ENCODE measurements at places on chromosomes 11 and 22.

DNA sequence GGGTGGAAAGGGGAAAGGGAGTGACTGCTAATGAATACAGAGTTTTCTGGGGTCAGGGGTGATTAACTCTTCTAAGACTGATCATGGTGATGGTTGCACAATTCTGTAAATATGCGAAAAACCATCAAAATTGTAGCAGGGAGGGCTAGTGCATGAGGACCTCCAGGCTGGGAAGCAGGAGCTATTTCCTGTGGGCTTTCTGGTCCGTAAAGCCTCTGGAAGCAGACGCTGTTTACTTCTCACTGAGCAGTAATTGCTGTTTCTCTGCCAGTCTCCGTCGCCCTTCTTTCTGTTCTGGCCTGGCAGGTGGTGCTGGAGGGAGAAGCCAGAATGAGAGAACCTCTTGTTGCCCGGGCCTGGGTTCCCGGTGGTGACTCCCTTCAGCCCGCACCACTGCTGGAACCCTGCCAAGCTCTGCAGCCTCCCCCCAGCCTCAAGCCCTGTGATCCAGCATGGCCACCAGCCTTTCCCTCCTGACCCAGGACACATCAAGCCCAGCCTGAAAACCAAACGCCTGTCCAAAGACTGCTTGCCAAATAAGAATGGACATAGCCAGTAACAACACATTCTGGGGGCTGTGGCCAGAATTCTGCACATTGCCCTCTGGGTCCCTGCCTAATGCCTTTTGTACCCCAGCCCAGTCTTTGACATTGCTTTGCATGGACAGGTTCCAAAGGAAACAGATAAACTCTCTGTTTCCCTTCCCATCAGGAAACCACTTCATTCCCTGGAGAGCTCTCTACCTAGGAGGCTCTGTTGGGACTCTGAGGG, 201.0 kb upstream of the NAV2 start:
- DNase-seq: no peak

- no peak for DNase-seq
Measured at GRCh38 chr11:126113515-126113957, 50.9 kb upstream of the CDON start.

DNA sequence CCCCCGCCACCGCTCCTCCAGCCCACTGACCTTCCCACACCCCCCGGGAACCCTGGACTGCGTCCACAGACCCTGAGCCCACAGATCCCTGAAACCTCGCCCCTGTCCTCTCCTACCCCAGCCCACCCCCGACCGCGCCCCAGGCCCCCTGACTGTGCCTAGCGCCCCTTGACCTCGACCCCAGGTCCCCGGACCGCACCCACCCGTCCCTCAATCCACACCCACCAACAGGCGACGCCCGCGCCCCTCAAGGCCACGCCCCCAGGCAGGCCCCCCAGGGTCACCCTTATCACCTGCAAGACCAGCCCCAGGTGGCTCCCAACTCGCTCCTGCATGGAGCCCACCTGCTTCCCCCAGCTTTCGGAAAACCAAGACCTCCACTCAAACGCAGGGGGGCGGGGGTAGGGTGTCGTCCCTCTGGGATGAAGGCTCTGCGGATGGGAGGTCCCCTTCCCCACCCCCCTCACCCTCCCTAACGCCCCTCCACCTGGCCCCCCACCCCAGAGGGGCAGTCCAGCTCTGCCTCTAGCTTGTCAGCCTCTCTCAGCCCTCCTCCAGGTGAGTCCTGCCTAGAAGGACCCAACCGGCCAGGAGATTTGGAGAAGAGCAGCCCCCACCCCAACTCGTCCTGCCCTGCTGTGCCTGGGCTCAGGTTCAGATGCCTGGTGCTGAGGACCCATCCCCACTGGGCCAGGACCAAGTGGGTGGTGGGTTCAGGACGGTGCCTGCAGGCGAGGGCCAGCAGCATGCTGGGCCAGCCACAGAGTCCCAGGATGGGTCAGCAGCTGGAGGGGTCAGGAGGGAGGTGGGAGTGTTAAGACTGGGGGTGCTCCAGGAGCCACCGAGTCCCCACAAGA, 3.1 kb upstream of the IL17REL start:
- no peak for DNase-seq

DNA sequence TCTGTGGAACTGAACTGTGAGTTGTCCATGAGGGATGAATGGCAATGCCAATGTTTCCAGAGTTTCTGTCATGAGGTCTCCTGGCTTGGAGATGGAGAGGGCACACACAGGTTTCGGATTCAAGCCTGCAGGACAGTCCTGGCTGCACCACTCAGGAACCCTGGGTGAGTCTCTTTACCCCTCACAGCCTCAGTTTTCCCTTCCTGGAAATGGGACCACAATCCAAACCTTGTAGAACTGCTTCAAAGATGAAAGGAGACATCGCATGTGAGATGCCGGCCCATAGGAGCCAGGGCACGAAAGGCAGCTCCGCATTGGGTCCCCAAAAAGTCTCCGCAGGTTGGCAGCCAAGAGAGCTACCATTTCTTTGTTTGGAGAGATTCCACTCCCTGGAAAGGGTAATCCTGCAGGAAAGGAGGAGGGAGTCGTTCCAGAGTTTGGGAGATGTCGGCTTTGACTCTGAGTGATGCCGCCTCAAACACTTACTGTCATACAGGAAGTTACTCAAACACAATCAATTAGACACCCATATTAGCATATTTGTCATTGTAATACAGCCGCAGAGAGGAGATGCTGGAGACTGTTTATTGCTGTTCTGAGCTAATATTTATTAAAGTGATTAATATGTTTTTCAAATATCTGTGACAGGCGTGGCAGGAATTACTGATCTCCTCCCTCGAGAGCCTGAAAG, 318.3 kb downstream of the MN1 start:
- DNase-seq: no peak

- DNase-seq: no peak
Measured at GRCh38 chr11:57315491-57315890, 9.3 kb downstream of the TNKS1BP1 start.

GRCh38 chr11:17511571-17511970, 32.6 kb downstream of the USH1C start:
- DNase-seq: no peak

GRCh38 chr11:68500206-68500605, 39.7 kb downstream of the PPP6R3 start:
- DNase-seq: no peak

DNA sequence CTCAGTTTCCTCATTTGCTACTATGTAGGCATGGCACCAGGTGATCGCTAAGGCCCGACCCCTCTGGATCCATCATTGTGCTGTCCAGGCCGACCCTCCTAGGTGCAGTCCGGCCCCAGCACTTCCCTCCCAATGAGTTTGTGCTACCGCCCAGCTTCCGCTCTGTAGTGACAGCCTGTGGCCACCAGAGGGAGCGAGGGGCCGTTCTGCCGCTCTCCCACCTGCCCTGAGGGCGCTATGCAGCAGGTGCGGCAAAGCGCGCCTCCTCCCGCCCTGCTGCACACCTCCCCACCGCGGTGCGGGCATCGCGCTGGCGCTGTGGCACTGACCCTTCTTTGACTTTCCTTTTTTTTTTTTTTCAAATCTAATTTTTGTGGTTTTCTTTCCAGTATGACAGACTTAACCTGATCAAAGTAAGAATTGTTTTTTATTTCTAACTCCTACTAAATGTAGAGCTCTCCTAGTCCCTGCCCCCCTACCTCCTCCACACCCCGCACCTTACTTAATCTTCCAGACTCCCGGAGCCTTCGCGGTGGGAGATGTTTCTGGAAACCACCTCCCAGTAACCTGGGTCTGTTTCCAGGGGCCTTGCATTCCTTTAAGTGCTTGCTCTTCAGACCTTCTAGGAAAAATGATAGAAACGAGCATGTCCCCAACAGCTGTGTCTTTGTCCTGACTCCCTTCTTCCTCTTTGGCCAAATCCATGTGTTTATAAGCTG, 73.7 kb downstream of the SCN3B start:
- DNase-seq: peak; percentile 20

DNA sequence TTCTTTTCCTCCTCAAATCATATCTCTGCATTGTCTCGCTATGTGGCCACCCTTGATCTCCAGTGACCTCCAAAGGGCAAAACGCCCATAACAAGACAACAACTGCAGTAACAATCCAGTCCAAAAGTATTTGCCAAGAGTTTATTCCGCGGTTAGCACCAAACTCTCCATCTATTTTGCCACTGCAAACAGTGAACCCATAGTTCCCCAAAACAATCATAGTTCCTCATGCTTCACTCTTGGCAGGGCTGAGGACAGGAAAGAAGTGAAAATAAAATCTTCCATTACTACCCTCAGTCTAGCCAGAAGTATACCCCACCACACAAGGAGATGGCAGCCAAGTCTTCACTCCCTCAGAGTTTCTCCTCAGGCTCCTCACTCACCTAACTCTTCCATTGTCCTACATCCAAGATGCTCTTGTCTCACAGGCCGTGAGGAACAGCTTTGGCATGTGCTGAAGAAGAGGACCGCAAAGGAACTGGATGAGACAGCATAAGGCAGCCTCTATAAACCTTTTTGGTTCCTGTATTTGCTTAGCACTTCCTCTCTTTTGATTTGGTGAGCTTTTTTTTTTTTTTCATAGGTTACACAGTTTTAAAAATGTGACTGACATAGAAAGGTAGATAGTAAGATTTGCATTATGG, at the start of gene LPXN:
LPXN (minus strand) TSS at position 480 of the 644 bp plus-strand sequence; CDS start at position 396, 84 bp downstream.
- peak; percentile 18 for DNase-seq

DNA sequence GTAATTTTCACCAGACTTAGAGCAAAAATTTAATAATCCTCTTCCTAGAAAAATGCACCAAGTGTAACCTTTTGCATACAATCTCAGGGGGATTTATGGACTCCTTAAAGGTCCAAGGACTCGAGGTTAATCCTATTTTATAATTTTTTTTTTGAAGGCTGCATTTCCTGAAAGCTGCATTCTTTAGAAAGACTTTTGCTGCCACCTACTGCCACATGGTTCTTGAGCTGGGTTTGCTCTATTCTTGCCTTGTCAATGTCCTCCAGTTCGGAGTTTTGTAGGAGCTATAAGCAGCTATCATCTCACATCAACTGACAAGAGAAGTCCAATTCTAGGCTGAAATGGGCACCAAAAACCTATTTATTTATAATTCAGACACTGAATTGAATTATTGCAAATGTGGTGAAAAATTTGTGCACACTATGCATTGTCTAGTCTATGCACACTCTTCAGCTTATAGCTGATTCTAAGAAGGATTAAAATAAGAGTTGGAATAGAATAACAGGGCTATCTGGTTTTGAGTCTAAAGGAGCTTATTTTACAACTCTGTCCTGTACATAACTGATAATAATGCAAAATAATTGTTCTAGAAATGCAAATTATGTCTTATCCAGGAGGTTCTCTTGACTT, 31.3 kb downstream of the TRAF6 start:
- DNase-seq: no peak

DNA sequence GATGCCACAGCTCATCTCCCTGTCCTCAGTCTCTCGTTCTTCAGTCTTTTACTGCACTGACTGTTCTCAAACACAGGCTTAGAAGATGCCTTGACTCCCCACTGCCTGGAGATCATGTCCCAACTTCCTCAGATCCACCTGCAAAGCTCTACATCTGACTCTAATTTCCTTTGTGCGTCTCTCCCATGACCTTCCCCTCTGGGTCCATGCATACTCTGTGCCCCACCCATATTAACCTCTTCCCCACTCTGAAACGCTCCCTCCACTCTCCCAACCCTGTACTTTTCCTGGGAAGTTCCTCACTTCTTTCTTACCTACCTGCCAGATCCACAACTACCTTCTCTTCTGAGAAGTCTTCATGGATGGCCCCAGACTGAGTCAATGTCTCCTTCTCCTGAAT, 16.6 kb downstream of the IRAG1 start:
- DNase-seq: no peak

GRCh38 chr11:13344818-13345217, 67.2 kb downstream of the BMAL1 start:
- DNase-seq: no peak

GRCh38 chr11:66011785-66012303, at the start of gene CST6:
Gene CST6, plus strand, starts transcription at chr11:66012008. Its CDS starts 37 bp downstream, at chr11:66012045.
- no peak for DNase-seq

DNA sequence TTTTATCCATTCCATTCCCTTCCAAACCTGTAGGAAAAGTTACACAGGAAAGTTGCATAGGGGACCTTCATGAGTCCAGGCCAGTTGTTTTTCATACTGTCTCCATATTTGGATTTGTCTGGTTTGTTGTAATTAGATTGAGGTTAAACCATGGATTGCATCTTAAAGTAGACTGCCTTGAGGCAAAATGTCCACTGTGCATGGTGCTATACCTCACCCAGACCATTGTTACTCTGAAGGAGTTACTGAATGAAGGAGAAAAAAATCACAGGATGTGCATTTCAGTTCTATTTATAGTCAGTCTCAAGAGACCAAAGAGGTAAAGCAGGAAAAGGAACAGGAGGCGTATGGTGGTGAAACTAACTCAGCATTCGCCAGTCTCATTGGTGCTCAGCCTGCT, 29.6 kb upstream of the L3MBTL2 start:
- DNase-seq: no peak

DNA sequence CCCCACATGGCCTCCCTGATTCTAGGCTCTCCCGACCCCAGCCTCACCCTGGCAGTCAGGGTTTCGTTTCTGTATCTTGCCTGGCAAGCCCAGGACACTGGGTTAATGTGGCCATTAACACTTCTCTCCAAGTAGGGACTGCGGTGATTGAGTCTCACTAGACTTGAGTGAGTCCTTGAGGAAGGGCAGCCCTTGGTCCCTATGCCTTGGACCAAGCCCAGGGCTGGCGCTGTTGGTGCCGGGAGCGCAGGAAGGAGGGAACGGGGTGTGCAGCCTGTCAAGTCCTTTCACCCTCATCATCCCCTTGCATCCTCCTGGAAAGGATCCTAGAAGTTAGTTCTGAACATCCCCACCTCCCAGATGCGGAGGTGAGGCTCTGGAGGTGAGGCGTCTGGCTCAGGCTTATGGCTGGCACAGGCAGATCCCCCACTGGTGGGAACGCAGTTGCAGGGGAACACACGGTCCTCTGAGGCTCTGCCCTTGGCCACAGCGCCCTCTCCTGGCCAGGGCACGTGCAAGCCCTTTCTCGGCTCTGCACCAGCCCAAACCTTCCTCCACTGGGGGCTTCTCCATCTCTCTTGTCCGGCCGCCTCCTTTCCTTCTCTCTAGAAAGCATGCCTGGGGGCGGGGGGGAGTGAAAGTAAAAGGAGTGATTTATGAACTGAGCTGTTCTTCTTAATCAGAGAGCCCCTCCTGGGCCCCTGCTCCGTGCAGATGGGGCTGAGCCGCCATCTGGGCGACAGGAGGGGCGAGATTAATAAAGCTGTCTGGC, 56.7 kb downstream of the TP53I11 start:
- peak; percentile 30 for DNase-seq

- DNase-seq: no peak
Measured at GRCh38 chr11:36402568-36403170, 106.6 kb downstream of the PRR5L start.
